ENCODE measurements at places on chromosomes 1 and 21.

GRCh38 chr1:8562222-8562621 is 244.3 kb downstream of the SLC45A1 start:
- no peak for DNase-seq

GRCh38 chr1:19418503-19418971 is 66.8 kb downstream of the CAPZB start:
- no peak for DNase-seq

GRCh38 chr21:46182548-46183336 is 1.5 kb downstream of the SPATC1L start:
- no peak for DNase-seq

DNA sequence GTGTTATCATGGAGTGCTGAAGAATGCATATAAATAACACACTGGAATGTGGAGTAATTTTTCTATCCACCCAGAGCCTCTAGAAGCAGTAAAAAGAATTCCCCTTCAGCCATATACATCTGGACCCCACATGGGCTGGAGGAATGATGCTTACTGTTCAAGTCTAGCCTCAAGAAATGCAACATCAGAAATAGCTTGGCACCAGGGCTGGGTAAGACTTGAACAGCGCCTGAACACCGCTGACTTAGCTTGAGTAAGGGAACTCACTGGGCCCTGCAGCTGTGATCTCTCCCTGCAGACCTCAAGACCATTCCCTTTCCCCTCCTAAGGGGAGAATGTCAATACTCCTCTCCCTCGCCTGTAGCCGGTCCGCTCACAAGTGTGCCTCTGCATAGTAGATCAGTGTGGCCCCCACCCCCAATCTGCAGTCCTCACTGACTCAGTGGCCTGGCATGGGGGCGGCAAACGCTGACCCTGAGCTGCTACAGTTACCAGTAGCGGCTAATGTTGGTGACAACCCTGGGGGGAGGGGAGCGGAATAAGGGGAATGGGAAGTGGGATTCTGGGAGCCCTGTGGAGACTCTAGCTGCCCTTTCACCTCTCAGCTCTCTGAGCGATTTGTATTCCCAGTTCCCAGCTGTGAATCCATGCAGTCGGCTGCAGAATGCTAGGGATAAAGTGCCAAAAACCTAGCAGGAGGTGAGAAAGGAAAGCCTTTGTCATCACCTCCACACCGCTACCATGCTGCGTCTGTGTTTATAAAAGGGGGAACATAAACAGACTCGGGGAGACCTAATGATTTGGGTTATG is 483.9 kb downstream of the DISC1 start:
- no peak for DNase-seq

DNA sequence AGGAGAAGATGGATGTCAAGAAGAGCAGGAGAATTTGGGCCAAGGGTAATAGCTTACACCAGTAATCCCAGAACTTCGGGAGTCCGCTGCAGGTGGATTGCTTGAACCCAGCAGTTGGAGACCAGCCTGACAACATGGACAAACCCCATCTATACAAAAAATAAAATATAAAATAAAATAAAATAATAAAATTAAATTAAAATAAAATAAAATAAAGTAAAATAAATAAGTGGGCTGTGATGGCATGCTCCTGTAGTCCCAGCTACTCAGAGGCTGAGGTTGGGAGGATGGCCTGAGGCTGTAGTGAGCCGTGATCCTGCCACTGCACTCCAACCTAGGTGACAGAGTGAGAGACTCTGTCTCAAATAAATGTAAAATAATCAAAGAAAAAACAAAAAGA is 1946.7 kb downstream of the MRPL39 start:
- no peak for DNase-seq

DNA sequence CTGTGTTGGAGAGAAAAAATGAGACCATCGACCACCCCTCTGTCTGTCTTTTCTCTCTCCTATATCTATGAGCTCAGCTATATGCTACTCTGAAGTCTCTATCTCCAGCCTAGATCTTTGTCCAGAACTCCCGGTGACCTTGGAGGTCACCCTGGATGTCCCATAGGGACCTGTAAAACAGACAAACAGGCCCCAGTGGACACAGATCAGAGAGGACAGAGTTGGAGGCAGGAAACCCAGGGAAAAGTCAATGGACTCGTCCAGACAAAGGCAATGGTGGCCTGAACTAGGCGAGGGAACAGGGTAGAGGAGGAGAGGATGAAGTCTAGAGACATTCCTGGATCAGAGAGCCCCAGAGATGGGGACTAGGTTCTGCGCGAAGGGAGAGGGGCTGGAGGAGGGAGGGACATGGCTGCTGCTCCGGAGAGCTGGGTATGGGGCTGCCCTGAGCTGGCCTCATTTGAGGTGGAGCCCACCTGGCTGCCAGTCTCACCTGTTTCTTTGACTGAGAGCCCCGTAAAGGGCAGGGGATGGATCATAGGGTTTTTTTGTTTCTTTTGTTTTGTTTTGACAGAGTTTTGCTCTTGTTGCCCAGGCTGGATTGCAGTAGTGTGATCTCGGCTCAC is 10.6 kb upstream of the MARCKSL1 start:
- no peak for DNase-seq

DNA sequence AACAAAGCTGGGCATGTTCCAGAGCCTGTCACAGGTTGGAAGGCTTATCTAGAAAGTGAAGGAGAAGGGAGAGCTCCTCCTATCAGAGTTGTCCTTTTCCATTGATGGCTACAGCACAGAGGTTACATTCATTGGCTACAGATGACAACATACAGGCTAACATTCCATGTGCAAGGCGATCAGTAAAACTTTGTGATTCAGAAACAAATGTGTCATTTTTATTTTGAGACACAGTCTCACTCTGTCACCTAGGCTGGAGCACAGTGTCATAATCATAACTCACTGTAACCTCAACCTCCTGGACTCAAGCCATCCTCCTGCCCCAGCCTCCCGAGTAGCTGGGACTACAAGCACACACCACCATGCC is 32.6 kb downstream of the TRIM67 start:
- no peak for DNase-seq
